ENCODE measurements at places on chromosomes 4 and X.

- no peak for DNase-seq
Measured at GRCh38 chr4:45064741-45065140, 338.4 kb upstream of the GNPDA2 start.

DNA sequence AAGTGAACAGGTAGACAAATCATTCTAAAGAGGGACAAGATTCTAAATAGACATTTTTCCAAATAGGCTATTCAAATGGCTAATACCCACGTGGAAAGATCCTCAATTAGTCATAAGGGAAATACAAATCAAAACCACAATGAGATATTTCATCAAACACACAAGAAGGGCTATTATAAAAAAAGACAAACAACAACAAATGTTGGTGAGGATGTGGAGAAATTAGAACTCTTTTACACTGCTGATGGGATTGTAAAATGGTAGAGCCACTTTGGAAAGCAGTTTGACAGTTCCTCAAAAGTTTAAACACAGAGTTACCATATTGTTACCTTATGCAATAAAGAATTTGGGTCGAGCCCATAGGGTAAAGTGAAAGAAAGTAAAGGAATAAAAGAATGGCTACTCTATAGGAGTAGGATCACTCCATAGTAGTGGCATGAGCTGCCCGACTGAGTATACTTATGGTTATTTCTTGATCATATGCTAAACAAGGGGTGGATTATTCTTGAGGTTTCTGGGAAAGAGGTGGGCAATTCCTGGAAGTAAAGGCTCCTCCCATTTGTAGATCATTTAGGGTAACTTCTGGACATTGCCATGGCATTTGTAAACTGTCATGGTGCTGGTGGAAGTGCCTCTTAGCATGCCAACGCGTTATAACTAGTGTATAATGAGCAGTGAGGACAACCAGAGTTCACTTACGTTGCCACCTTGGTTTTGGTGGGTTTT, 58.9 kb upstream of the FAM9C start:
- no peak for DNase-seq

DNA sequence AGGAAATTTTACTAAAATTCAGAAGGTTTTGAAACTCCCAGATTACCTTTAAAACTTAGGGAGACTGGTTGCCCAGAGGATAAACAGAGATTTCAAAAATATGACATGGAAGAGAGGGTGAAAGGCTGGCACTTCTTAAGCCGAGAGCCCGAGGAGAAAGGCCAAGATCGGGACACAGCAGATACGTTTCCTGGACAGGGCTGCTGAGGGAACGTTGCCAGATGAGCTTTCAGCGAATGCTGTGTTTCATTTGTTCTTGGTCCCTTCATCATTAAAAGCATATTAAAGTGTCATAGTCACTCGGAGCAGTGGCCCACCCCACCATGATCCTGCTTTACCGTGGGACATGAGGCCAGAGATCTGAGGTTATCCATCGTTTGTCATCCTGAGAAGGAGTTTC, 37.9 kb upstream of the STOX2 start:
- no peak for DNase-seq

DNA sequence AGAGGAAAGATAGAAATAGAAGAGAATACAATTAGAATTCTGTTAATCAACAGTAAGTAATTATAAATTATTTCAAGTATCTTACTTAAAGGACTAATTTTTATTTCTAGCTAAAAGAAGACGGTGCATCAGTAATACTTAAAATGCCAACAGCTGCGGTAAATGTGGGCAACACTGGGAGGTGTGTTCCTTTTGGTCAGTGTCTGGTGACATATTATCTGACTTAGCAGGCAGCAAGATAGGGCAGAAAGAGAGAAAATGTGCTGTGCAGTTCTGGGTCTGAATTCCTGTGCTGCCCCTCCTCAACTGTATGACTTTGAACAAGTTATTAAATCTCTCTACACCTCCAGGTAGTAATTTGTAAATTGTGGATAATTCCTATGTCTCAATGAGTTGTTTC, 120.6 kb downstream of the ZNF827 start:
- DNase-seq = no peak

- DNase-seq = no peak
Measured at GRCh38 chr4:108431986-108432385, 188.4 kb upstream of the RPL34 start.

DNA sequence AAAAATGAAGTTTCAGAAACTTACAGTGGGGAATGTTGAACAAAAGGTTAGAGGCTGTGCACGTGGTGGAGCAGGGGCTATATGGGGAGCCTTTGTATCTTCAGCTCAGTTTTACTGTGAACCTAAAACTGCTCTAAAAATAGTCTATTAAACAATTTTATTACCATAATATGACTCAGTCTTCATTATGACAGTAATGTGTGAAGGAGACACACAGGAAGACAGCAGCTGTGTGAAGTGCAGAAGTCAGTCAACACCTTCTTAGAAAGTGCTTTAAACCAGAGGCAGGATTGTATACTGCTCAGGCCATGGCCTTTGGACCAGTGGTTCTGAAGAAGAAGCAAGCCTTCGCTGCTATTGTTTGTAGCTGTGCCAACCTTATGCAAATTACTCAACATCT, 89.7 kb downstream of the ARHGAP10 start:
- DNase-seq = no peak

DNA sequence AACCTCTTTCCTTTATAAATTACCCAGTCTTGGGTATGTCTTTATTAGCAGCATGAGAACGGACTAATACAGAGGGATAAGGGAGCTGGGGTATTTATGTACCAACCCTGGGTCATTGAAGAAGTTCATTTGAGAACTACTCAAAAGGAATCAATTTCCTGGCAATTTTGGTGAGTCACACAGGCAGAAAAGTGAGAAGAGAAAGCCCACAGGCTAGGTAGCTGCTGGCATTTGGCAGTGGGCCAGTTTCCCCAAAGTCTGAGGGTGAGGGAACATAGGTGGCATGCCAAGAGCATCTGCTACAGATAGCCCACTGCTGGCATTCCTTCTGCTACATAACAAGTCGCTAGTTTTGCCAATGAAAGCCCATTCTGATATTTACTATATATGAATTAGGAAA, 411.2 kb downstream of the MID1IP1 start:
- DNase-seq = no peak

DNA sequence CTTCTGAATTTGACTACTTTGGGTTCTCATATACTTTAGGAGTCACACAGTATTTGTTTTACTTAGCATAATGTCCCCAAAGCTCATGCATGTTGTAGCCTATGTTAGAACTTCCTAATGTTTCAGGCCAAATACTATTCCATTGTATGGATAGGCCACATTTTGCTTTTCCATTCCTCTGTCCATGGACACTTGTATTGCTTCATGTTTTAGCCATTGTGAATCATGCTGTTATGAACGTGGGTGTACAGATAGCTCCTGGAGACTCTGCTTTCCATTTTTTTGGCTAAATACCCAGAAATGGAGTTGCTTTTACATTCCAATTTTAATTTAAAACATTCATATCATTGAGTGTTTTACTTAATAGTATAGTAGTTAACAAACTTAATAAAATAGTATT, 54.5 kb downstream of the HTT start:
- DNase-seq = no peak

DNA sequence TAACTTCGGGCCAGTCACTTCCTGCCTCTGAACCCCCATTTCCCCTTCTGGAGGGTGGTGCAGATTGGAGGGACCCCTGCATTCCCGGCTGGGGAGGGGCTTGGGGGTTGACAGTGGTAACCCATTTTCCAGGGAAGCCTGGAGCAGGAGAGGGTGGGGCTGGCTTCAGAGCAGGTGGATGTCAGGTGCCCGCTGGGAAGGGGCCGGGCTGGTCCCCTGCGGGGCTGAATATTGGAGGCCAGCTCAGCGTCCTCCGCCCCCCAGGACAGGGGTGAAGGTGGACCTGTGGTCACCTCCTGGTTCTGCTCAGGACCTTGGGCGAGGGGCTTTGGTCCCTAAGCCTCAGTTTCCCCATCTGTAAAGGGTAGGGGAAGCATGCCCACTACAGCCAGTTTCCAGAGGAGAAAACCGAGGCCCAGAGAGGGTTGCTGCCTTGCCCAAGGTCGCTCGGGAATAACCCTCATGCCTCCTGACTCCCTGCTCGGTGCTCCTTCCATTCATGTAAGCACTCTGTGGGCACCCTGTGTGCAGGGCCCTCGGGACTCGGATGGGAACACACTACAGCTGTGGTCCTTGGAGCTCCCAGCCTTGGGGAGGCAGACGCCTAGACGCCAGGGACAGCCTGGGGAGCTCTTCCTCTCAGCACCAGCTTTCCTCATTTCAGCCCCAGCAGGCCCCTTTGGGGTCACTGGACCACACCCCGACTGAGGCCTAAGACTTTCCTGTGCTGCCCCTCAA, 683 bp downstream of the MAN2B2 start:
- DNase-seq = no peak

GRCh38 chr4:60579335-60579734, 620.8 kb upstream of the ADGRL3 start:
- no peak for DNase-seq
